HAP-1 (cell line): ENCODE measurements at places on chromosomes 2 and 18.

DNA sequence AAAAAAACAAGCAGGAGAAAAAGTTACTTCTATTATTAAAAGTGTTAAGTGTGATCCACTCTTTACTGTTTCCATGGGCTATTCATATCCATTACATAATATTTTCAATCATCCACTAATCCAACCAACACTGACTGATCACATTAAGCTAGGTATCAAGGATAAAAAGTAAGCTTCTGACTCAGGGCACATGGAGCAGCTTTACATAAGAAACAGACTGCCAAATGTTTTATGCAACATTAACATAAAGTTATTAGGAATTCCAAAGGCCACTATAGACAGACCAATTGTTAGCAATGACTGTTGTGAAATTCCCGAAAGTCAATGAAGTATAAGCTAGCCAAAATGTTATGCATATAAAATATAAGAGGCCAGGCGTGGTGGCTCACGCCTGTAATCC is 277.6 kb downstream of the ZEB2 start:
- DNase-seq: peak; percentile 58

GRCh38 chr2:69605284-69605683 is 38.3 kb downstream of the AAK1 start:
- no peak for DNase-seq

GRCh38 chr2:25824216-25824615 is 54.1 kb downstream of the ASXL2 start:
- DNase-seq: no peak

DNA sequence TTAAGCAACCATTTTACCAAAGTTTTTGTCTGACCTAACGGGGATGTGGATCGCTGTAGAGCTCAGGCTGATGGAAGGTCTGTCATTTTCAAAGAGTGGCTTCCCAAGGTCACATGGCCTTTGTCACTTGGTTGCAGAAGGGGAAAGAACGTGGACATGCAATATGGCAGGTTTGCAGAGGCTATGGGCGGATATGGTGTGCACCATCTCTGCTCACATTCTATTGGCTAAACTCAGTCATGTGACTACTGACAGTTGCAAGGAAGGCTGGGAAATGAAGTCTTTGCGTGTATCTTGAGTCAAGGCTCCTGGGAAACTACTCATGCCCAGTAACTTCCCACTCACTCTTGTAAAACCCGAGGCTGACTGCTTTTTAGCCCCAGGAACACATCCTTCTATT is 96.8 kb downstream of the ST6GAL2 start:
- DNase-seq: no peak

DNA sequence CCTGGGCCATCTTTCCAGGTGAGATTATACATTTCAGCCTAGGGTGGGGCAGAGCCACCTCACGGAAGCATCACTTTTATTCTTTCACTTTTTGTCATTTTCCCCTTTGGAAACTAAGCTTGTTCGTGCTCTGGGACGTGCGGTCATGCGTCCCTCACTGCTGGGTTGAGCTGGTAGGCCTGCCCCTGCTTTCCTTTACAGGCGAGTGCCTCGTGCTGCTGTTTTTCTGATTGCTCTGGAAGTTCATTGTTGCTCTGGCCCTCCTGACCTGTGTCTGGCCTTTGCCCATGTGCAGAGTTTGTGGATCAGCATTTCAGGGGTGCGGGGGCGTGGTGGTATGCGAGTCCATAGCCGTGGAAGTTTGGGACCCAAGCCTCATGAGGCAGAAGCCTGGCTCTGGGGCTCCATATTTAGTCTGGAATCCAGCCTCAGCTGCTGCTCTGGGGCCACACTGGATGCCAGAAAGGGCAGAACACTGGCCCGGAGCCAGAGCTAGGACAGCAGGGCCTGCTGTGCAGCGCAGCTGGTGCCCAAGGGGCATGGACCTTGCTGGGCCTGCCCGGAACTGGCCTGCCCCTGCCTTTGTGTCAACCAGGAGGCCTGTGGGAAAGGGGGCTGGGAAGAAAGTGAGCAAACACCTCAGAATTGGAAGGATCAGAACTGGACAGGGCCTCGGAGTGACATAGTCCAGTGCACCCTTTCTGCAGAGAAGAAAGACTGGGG is 51.1 kb downstream of the CTIF start:
- no peak for DNase-seq

- no peak for DNase-seq
Observed at GRCh38 chr2:29525921-29526320, 395.5 kb downstream of the ALK start.

DNA sequence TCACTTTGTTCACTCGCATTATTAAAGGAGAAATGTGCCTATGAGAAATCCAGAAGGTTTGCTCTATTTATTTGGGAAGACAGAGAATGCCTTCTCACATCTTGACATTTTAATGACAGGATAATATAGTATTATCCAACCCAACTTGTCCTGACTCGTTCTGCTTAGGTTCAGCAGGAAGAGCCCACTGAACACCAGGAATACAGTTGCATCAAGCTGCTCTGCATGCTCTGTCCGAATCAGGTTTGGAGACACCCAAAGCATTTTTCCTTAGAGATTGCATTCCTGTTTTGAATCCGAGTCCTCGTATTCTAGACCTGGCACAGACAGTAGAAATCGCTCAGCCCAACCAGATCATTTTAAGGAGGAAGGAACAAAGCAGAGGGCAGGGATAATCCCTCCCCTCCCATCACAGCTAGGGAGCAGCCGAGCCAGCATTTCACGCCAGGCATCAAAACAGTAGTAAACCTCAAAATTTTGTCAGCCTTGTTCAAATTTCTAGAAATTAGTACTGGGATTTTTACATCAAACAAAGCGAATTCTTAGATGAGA is 837.4 kb upstream of the ID2 start:
- no peak for DNase-seq

DNA sequence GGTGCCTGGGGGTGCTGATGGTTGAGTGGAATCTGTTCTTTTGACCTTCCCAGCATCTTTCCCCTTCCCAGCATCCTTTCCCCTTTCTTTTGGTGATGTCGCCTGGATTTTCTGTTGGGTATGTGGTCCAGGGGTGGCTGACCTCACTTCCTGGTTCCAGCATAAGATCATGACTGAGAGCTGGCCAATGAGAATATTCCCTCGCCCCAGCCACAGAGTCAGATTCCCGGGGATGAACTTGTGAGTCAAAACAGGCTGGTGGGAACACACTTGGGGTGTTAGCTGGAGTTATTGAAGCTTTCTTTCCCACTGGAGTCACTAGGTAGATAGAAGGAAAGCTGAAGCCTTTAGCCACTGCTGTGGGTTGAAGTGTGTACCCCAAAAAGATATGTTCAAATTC is 28.0 kb upstream of the FOSL2 start:
- no peak for DNase-seq

- DNase-seq: no peak
Observed at GRCh38 chr18:65769652-65770051, 18.8 kb downstream of the CDH7 start.

DNA sequence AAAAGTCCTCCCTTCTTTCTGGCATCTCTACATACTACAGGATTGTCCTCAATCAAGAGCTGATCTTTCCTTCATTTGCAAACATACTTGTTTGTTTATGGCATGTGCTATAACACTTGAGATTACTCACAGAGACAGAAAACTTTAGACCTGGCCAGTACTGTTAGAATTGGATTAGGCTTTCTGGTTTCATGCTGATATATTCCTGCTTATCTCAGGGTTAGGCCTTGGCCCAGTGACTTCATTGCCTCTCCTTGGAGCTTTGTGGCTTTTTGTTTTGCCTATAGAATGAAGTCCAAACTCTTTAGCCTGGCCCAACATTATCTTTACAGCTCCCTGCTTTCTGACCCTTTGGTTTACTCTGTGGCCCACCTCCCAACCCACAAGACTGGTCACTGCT is 363.3 kb downstream of the ALK start:
- no peak for DNase-seq

GRCh38 chr2:236608710-236609109 is 39.1 kb downstream of the ACKR3 start:
- no peak for DNase-seq

DNA sequence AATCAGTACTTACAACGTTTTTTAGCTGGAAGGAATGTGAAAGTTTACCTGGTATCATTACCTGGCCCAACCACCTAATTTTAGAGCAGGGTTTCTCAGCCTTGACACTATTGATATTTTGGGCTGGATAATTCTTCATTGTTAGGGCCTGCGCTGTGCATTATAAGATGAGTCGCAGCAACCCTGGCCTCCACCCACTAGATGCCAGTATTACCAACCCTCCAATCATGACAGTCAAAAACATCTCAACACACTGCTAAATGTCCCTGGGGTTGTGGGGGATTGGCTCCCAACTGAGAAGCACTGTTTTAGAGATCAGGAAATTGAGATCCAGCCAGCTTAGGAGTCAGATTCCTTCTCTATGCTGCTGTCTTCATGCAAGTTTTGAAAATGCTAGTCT is 265.3 kb upstream of the TCF4 start:
- DNase-seq: no peak
